Amniotic stem cell (primary cell): ENCODE measurements at places on chromosomes 4 and X.
A peak's percentile ranks its signal among the peaks of the same experiment; 100 is the strongest.

DNA sequence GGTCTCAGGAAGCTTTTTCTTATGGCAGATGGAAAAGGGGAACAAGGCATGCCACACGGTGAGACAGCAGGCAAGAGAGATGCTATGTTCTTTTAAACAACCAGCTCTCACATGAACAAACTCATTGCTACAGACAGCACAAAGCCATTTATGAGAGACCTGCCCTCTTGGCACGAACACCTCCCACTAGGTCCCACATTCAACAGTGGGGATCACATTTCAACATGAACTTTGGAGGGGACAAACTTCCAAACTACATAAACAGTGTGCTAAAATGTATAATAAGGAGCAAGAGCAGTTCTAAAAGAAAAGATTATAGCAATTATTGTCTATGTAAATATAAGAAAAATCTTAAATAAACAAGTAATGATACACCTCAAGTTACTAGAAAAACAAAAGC is 391.8 kb upstream of the CPXCR1 start:
- no peak for DNase-seq

- DNase-seq: no peak
Observed at GRCh38 chrX:151031391-151031975, 48.3 kb downstream of the HMGB3 start.

- no peak for DNase-seq
Observed at GRCh38 chrX:47169273-47169672, 24.3 kb downstream of the RBM10 start.

- DNase-seq: peak; percentile 32
Observed at GRCh38 chrX:40169193-40170101, 71.7 kb upstream of the BCOR start.

DNA sequence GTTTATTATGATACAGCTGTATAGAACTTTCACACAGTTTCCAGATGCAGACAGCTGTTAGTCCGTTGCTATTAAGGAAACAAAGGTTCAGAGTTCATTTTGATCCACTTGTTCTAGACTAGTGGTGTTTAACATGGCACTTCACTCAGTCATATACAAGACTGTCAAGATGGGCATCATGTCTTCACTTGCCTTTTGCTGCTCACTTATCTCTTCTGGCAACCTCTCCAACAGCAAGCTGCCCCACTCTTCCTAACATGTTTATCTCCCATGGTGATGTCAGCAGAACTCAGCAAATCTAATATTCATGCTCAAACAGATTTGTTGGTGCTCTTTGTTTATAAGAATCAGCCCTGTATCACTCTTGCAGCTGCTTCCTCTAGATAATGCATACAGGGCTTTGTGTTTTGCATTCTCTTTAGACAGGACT is 236.2 kb upstream of the HAND2 start:
- no peak for DNase-seq

GRCh38 chr4:94653095-94653649 is 104.6 kb upstream of the BMPR1B start:
- DNase-seq: no peak

DNA sequence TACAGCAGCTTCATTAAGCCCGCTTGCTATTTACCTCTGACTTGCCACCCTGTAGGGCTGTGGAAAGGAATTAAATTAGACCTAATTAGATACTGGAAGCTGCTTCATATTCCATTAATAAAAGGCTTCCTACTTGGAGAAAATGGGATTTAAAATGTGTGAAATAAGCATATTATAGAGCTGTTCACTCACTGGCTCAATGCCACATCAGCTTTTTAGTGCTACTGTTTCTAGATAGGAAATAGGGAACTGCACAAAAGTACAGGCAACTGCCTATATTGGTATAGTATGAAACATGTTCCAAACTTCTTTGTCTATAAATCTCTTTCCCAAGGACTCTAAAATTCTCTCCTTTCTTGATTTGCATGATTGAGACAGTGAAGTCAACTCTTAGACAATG is 407.9 kb upstream of the AADAT start:
- DNase-seq: no peak

DNA sequence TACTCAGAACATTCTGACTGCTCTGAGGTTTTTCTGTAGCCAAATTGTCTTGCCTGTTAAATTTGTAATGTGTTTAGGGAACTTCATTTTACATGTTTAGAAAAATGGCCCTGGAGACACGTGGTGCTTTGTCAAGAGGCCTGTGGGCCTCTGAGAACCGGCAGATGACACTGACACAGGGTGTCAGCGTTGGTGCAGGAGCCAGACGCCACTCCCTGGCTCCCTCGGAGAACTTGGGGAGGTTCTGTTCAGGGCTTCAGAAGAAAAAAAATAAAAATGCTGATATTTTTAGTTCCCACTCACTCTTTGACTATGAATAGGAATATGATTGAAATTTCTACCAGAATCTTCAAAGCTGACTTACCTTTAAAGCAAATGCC is 190.9 kb upstream of the GATB start:
- DNase-seq: no peak

GRCh38 chrX:110026099-110026844 is 23.4 kb downstream of the TMEM164 start:
- no peak for DNase-seq
